CD8-positive, alpha-beta T cell (primary cell): ENCODE measurements at places on chromosomes 13 and 19.
A peak's percentile ranks its signal among the peaks of the same experiment; 100 is the strongest.

GRCh38 chr19:45515807-45516401 lies 8.6 kb downstream of the VASP start:
- no peak for DNase-seq

DNA sequence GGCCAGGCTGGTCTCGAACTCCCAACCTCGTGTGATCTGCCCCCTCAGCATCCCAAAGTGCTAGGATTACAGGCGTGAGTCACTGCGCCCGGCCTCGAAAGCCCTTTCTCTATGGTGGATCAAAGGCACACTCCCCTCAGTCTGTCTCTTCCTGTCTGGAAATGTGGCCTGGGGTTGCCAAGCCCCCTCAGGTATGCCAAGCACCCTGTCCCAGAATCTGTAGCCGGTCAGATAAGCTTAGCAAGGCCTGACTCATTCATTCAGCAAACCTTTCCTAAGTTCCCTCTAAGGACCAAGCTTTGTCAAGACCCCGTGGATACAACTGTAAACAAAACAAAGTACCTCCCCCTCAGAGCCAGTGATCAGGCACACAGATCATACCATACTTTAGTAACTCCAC lies 14.1 kb downstream of the NUCB1 start:
- no peak for DNase-seq

GRCh38 chr13:74077792-74078191 lies 56.4 kb downstream of the KLF12 start:
- DNase-seq = no peak

GRCh38 chr13:42656161-42656560 lies 82.2 kb downstream of the TNFSF11 start:
- DNase-seq = no peak

DNA sequence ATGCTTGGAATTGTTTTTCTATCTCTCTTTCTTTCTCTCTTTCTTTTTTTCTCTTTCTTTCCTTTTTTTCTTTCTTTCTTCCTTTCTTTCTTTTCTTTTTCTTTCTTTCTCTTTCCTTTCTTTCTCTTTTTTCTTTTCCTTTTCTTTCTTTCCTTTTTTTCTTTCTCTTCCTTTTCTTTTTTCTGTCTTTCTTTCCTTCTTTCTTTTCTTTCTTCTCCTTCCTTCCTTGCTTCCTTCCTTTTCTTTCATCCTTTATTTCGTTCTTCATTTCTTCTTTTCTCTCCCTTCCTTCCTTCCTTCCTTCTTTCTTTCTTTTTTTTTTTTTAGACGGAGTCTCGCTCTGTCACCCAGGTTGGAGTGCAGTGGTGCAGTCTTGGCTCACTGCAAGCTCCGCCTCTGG lies 1.9 kb upstream of the MEX3D start:
- no peak for DNase-seq

GRCh38 chr19:7665076-7665475 lies 3.8 kb upstream of the RETN start:
- DNase-seq = no peak

DNA sequence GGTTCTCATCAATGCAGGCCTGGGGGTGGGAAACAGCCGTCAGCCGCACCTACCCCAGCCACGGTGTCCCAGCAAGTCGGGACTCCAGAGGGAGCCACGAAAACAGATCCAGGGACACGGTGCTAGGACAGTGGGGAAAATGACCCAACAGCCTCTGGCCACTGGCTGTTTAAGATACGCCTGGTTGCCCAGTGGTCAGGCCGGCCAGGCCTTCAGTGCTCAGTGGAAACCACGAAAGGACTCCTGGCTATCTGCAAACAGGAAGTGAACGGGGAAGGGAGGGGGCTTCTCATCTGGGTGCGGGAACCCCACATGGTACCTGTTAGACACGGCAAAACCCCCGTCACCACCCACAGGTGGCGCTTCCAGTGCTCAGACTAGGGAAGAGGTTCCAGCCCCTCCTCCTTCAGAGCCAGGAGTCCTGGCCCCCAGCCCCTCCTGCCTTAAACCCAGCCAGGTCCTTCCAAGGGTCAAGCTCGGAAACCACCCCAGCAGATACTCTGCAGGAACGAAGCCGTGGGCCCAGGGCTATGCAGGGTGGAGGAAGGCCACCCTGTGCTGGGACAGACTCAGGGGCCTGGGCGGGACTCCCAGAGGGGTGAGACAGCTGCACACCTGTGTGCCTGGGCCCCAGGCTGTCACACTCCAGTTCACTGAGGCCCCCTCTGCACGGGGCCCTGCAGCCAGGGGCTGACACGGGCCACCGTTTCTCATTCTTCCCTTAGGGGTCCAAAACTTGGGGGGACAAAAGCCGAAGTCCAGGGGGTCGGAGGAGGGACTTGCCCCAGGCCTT lies 4.5 kb downstream of the PPP1R12C start:
- DNase-seq = no peak

- DNase-seq = no peak
Measured at GRCh38 chr13:110055089-110055488, 251.9 kb downstream of the COL4A1 start.

DNA sequence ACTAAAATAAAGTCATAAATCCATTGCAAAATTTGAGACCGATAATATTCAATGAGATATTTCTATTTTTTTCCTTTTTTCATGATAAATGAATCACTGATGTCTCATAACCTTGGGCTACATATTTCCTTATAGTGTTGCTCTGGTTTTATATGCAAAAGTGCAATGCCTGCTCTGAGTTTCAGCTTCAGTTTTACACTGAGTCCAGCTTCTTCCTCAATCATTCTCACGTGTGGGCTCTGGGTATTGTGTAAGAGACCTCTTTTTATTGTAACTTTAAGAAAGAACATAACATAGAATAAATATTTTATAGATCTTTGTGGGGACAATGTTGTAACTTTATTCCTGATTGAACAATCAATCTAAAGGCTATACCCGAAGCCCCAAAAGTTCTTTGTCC lies 280.2 kb upstream of the EDNRB start:
- no peak for DNase-seq

- DNase-seq = no peak
Measured at GRCh38 chr13:76715075-76715474, 171.1 kb downstream of the KCTD12 start.

GRCh38 chr13:52846567-52847321 lies 1.7 kb downstream of the PCDH8 start:
- DNase-seq = no peak

DNA sequence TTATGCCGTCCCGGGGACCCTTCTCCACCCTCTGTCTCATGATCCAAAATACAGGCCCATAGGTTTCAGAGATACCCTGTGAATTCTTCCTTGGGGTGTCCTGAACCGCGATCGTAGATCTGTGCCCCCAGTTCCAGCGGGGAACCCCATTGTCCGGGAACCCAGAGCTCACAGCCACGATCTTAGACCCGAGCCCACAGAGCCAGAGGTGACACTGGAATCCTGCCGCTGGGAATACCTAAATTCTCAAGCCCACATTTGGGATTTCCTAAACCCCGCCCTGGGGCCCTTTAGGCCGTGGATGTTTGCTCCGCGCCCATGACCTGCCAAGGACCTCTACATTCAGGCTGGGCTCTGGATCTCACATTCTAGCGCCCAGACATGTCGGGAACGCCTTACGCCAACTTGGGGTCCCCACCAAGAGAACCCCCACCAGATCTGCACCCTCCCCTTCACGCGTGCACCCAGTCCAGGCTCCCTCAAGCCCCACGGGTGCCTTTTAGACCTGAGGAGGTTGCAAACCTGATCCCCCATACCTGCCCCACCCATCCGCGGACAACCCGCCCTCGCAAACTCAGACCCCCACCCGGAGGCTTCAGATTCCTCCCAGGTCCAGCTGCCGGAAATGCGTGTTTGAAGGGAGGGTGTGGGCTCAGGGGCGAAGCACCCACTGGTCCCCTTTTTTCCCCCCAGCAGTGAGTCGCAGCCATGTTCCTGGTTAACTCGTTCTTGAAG lies 605 bp downstream of the CAPNS1 start:
- DNase-seq = peak; percentile 43

- DNase-seq = no peak
Measured at GRCh38 chr19:3055741-3056416, 6.4 kb downstream of the TLE5 start.

GRCh38 chr13:76516013-76516412 lies 370.2 kb downstream of the KCTD12 start:
- DNase-seq = no peak

DNA sequence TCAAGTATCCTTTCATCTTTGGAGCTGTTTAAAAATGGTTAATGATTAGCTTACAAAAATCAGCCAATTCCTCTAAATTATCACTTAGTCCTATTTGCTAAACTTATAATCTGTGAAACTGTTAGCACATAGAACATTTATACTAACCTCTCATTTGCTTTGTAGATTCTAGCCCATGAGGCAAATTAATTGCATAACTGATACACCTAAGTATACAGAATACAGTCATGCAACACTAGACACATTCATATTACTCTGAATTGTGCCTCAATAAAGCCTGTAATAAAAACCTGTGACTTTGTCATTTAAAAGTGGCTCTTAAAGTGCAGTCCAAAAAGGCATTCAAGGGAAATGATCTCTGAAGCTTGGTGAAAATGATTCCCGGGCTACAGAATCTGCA lies 21.0 kb downstream of the SERPINE3 start:
- DNase-seq = no peak

- no peak for DNase-seq
Measured at GRCh38 chr19:41528106-41528505, 47.9 kb upstream of the CEACAM21 start.

- DNase-seq = no peak
Measured at GRCh38 chr13:50668691-50669271, 174.7 kb downstream of the DLEU7 start.

- DNase-seq = no peak
Measured at GRCh38 chr19:17266589-17266974, 661 bp upstream of the BABAM1 start.

- no peak for DNase-seq
Measured at GRCh38 chr13:41426047-41426446, 31.3 kb upstream of the RGCC start.

GRCh38 chr19:30669329-30670010 lies 297.3 kb downstream of the ZNF536 start:
- DNase-seq = peak; percentile 48

DNA sequence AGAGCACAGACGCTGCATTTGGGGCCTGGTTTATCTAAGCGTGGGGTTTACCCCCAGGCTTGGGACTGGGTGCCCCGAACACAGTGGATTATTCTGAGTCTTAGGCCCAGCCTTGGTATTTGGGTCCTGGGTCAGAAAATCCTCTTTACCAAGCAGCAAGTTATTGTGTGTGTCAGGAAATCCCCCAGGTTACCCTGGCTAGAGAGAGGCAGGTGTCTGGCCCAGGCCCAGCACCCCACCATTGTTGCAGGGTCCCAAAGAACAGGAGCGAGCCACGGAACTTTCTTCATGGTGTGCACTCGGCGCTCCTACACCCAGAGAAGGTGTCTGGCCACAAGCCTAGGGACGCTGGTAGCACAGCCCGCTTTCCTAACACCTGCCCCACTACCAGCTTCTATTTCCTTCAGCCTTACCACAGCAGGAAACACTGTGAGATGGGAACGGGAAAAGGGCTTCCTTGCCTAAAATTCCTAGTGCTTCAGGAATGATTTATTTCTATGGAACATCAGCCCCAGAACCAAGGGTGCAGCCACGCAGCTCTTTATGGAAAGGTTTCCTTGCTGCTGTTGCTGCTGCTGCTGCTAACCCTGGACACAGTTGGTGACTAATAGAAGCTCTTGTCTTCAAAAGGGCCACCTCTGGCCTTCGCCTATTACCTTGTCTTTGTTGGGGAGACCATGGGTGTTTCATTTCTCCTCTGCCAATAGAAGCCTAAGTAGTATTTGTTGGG lies 7.4 kb upstream of the CDX2 start:
- no peak for DNase-seq

DNA sequence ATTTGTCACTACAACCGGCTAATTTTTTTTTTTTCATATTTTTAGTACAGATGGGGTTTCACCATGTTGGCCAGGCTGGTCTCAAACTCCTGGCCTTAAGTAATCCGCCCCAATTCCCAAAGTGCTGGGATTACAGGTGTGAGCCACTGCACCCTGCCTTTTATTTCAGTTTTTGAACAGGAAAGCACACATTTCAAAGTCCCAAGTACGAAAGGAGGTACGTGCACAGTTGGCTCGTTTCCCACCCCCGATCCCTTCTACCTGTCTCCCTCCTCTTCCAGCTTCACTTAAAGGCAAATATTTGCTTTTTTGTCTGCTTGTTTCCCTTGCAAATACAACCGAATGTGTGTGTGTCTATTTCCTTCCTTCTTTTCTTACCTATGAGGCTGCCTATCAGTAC lies 30.5 kb downstream of the ZIC5 start:
- DNase-seq = no peak

GRCh38 chr13:42137856-42138537 lies 89.5 kb downstream of the DGKH start:
- no peak for DNase-seq

GRCh38 chr13:43193789-43194420 lies 170.5 kb downstream of the DNAJC15 start:
- DNase-seq = no peak

GRCh38 chr19:17951990-17952976 lies 14.6 kb upstream of the KCNN1 start:
- no peak for DNase-seq

- DNase-seq = no peak
Measured at GRCh38 chr13:114108141-114108761, 24.2 kb downstream of the RASA3 start.

GRCh38 chr13:43776501-43777079 lies 10.2 kb downstream of the ENOX1 start:
- DNase-seq = no peak

DNA sequence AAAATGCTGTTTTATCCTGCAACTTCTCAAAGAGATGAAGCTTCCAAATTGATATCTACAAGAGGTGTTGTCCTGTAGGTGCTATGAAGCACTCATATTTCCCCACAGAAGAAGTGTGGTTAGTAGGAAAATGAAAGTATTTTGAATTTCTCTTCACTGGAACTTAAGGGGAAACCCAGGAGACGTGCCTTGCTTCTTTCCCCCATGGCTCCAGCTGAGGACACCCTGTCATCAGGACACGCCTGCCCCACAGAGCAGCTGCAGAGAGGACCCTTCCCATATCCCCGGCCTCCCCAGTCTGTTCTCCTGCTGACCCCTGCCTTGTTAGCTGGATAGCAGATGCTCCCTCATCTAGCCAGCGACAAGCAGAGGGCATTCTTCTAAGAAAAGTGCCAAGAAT lies 371.3 kb downstream of the COG6 start:
- DNase-seq = peak; percentile 10

DNA sequence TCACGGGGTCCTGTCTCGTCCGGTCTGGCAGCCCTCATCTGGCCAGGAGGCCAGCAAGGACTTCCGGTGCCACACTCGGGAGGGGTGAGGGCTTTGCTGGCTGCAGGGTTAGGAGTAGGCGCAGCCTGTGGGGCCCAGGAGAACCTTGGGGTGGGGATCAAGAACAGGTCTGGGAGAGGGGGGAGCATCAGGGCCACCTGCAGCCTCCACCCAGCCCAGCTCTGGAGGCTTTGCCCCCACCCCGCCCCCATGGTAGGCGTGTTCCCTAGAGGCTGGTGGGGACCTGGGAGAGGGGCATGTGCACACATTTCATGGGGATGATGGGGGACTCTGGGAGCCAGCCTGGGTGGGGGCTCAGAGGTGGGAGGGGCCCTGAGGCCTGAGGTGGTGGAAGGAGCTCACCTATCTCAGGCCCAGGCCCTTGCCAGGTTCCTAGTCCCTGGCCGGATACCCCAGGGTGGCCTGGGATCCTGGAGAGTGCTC lies 23.3 kb downstream of the WTIP start:
- no peak for DNase-seq

- no peak for DNase-seq
Measured at GRCh38 chr13:90416519-90416918, 931.0 kb upstream of the MIR17HG start.

- no peak for DNase-seq
Measured at GRCh38 chr19:38425810-38426466, at the start of gene RASGRP4. RASGRP4 (minus strand) TSS chr19:38426219; CDS start chr19:38426091, 128 bp downstream.

- no peak for DNase-seq
Measured at GRCh38 chr13:110419381-110419791, 112.3 kb downstream of the COL4A2 start.
